NCI-H774 (cell line): ENCODE measurements at places on chromosomes 1 and 21.

DNA sequence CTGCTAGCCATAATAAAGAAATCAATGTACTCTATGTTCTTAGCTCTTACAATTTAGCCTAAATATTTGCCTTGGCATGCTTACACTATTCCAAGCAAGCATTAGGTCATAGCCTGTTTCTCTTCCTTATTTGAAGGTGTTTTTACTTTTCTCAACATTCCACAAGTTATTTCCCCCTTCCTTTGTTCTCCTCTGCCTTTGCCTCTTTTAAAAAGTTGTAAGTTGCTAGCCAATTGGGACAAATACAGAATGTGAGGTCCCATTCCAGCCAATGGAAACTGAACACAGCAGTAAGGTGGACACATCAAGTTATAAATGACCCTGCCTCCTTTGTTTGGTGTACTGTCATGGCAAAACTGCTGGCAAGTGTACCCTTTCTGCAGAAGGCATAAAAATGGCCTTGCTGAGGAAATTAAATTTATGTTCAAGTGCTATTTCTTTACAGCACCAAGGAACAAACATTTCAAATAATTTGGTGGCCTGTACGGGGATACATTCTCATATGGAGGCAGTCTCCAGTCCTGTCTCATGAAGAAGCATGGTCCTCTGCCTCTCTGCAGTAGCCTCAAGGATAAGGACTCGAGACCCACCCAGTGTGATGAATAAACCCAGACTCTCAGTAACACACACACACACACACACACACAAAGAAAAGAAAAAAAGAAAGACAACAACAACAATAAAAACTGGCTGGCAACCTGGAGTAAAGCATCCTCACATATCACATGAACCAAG, 28.8 kb upstream of the FMO1 start:
- DNase-seq, result no peak

- no peak for DNase-seq
These were observed 4.6 kb upstream of the BTG2 start for GRCh38 chr1:203300441-203301330.

- no peak for DNase-seq
These were observed 91.0 kb downstream of the OLFML2B start for GRCh38 chr1:161932668-161933067.

- no peak for DNase-seq
These were observed 34.1 kb downstream of the EXTL2 start for GRCh38 chr1:100860397-100860991.

DNA sequence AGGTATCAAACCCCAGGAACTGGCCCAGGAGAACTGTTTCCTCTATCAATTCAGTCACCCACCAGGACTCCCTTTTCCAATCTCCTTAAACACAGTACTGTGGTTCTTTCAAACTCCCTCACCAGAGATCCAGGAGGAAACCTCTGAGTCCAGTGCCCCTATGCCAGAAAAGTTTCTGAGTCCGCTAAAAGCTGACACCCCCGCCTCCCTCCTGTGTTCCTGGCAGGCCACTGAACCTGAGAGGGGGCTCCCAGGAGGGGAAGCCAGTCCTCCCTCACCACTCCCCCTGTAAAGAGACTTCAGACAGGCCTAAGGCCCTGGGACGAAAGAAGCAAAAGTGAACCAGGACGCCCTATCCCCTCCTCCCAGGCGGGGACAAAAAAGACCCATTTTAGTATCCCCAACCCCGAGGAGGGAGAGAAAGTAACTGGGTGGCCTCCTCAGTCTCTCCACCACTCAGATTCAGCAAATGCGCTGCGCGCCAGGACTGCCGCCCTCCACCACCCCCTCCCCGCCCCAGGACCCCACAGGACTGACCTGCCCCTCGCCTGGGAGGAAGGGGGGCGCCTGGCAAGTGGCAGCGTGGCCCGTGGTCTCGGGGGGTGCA, 624 bp downstream of the SLC41A1 start:
- DNase-seq, result no peak

DNA sequence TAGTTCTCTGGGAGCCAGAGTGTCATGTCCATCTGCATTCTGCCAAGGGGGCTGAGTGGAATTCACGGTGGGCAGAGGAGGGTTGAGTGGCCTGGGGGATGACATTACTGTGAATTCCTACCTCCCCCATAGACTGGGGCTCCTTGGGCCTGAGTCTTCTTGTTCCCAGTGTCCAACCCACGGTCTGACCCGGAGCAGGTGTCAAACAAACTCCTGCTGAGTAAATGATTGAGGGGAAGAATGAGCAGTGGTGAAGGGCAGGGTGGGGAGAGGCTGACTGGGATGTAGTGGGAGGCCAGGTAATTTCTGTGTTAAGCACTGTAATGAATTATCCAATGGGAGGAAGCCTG, 597.6 kb downstream of the MATN1 start:
- no peak for DNase-seq

DNA sequence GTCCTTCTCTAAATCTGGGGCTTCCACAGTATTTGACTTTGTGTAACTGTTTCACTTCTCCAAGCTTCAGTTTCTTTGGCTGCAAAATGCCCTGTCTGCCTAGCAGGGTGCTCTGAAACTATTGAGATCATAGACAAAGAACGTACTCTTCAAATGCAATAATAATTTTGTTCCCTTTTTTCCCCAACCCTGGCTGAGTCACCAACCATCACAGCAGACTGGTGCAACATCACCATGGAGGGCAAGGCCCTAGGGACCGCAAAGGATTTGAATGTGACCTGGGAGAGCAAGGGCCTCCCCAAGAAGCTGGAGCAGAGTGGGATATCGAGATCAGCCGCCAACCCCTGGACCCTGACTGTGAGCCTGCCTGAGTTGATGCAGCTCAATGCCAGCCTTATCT, 115.0 kb downstream of the FCRL5 start:
- no peak for DNase-seq

GRCh38 chr1:11990303-11991032, 10.2 kb downstream of the MFN2 start:
- no peak for DNase-seq

- DNase-seq, result no peak
These were observed 4.6 kb upstream of the PIAS3 start for GRCh38 chr1:145863282-145864018.

DNA sequence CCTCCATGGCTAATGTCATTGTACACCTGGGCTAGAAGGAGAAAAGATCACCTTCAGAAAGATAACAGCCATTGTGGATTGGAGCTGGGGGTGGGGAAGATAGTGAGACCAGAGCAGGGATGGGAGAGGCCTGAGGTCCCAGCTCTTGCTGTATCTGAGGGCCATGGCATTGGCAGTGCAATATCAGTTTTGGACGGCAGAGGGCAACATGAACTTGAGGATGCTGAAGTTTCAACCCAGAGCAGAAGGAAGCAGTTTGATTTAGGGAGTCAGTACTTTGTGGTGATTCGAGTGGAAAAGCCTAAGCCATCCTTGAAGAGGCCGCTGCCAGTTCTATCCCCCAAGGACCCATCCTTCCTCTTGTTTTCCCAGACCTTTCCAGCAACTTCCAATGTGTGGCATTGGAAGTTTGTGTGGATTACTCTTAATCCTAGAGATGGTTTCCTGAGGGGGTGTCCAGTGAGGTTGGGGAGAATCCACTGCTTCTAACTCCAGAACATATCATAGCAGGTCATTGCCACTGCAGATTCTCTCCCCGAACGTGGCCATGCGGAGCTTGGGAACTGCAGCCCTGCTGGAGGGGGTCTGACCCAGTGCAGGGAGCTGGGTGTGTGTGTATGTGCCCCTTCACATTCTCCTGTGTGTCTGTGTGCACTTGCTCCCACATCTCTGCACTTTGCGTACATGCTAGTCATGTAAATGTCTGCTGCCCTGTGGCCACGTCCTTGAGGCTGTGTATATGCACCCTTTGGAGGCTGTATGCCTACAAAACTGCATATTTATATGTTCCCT, 24.1 kb downstream of the SLC26A9 start:
- peak; percentile 71 for DNase-seq

- no peak for DNase-seq
These were observed 40.3 kb downstream of the IER5 start for GRCh38 chr1:181128592-181129497.

GRCh38 chr1:165828669-165829329, 1.4 kb downstream of the UCK2 start:
- DNase-seq, result peak; percentile 86

DNA sequence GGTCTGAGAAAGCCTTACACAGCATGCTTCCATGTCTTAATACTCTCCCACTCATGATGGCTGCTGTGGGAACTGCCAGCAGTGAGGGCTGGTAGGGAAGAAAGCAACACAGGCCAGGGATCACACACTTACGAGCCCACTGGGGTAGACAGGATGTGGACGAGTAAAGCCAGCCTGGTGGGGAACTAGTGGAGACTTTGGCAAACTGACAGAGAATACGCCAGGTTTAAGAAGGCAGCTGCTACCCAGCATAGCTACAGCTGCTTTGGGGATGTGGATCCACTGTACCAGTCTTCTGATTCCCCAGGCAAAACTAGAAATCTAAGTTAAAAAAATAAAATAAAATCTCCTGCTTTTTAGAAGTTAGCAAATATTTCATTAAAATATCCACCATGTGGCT, 664.0 kb downstream of the SMYD3 start:
- no peak for DNase-seq

DNA sequence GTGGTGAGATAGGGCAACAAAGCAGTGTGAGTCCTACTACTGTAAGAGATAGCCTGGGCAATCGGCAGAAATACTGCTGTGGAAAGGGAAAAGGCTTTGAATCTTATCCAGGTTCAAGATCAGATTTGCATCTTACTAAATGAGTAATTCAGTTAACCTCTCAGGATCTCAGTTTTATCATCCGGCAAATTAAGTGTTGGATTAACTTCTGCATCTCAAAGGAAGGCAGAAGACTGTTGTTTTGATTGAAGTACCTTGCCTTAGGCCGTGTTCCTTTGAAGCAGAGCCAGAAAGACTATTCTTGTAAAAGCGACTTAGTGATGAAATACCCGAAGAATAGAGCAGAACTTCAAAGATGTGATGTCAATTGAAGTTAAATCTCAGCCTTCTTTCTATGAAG, 612.9 kb upstream of the USP24 start:
- no peak for DNase-seq

DNA sequence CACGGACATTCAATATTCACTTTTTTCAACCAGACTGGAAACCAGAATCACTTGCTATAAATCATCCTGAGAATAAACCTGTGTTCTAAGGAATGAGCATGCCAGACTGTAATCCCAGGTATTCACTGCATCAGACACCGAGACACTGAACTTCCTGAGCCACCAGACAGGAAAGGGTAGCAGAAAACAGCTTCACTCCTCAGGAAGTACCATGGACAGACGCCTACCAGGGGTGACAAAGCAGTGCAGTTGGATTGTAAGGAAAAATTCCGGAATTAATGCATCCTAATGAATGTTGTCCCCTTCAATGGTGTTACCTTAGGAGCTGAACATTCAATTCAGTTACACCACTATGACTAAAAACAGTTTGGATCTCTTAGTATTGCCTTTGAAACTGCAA, 156.1 kb downstream of the PIGK start:
- DNase-seq, result no peak

DNA sequence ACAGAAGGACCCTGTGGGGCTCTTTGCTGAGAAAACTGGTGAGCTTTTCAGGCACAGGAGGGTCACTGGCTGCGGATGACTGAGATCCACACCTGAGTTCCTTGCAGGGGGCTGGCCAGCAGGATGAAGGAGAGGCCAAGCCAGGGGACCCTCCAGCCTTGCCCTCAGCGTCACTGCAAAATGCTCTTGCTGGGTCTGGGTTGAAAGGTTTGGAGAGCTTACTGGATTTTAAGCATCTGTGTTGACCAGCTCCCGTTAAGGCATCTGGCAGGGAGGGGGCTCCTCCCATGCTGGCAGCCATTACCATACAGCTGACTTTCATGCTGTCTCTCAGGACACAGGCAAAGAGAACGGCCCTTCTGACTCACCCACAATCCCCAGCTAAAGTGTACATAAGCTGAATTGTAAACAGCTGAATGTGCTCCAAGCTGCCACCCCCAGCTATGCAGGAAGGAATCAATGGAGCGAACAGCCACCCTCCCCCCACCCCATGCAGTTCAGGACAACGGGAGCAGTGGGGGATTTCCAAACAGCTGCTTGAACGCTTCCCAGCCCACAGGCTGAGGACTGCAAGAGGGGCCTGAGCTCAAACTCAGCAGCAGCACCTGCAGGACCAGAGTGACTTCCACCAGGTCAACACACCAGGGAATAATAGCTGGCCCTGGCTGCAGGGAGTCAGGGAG, 21.3 kb upstream of the A3GALT2 start:
- peak; percentile 99 for DNase-seq

DNA sequence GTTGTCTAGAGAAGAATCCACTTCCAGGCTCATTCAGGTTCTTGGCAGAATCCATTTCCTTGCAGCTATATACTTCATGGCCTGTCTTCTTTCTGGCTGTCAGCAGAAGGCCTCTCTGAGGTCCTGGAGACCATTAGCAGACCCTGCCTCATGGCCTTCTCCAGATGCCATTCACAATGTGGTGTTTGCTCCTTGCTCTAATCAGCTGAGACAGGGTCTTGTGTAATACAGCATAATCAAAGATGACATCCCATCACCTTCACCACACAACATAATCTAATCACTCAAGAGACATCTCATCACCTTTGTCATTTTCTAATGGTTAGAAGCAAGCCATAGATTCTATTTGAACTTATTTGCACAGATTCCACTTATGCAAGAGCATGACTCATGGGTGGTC, 403.9 kb upstream of the LRRC7 start:
- no peak for DNase-seq

- no peak for DNase-seq
These were observed 129.8 kb upstream of the DAB1 start for GRCh38 chr1:57553666-57554065.

DNA sequence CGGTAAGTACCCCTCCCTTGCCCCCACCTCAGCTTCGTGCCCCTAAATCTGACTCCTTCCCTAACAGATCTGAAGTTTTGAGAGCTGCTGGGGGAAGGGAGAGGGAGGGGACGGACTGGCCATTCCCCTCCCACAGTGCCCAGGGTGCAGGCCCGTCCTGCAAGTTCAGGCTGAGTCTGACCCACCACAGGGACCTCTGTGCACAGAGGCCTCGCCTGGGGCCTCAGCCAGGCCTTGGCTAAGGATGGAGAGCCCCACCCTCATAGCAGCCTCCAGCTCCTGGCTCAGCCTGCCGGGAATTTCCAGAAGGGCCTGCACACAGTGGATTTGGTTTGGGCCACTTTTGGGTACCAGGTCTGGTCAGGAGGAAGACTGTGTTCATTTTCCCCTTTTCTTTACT, 31.2 kb upstream of the TNFRSF1B start:
- no peak for DNase-seq

DNA sequence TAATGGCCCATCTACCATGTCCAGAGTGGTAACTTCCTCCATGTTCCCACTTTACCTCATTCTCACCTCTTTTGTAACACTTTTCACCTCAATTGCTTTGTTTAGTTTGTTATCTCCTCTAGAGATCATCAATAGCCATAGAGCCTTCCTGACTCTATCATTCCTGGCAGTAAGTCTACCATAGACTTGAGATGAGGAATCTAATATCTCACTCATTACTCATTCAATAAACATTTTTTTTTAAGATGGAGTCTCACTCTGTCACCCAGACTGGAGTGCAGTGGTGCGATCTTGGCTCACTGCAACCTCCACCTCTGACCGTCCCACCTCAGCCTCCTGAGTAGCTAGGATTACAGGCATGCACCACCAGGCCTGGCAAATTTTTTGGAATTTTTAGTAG, 7.1 kb downstream of the NMNAT2 start:
- no peak for DNase-seq
